ENCODE measurements at places on chromosomes 1 and 21.

DNA sequence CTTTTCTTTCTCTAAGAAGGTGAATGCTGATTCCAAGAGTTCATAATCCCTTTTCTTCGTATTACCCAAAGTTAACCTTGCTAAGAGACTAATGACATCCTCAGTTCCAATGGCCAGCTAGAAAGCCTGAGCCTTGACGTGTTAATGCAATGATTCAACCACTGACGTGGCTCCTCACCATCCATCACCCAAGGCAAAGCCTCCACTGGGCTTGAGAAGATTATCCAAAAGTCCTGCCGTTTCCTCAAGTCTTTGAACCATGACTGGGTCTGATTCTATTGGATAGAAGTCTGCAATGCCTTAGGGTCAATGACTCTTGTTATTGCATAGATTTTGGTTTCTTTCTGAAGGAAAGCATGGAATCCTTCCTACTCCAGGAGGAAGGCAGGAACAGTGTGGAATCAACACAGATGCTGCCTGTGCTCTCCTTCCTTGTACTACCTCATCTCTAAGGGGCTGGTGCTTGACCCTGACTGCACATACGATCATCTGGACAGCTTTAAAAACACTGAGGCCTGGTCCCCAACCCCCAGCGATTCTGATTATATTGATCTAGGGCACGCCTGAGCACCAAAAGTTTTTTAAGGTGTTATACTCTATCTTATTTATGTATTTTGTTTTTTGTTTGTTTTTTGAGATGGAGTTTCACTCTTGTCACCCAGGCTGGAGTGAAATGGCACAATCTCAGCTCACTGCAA, 69.3 kb upstream of the ANGPTL1 start:
- DNase-seq, result no peak

GRCh38 chr1:230892018-230892491, 23.7 kb upstream of the C1orf198 start:
- no peak for DNase-seq

DNA sequence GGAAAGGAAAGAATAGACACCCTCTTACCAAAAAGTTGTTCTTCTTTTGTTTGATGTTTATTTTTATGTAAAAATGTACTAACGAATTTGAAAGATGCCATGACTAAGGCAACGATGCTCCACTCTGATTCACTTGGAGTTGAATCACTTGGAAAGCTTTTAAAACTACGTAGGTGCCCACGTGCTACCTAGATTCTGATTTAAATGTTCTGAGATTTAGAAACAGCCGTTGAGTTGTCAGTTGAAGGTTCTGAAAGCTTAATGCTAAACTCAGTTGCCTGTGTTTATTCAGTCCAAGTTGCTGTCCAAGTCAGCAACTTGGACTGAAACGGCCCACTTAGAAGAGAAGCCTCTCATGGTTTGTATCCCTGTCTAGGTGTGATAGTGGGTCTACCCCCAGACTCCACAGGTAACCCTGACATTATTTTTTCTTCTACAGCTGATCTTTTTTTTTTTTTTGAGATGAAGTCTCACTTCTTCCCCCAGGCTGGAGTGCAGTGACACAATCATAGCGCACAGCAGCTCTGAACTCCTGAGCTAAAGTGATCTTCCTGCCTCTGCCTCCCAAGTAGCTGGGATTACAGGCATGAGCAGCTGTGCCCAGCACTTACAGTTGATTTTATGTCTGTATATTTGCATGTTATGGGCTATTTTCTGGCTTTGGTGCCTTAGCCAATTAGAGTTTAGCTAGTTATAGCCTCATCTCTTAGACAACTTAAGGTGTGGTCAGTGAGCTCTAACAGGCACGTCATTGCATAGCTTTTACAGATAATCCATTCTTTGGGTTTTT, 1.4 kb upstream of the VAMP4 start:
- no peak for DNase-seq

- DNase-seq, result no peak
Observed at GRCh38 chr1:93577536-93578432, 103.9 kb downstream of the BCAR3 start.

DNA sequence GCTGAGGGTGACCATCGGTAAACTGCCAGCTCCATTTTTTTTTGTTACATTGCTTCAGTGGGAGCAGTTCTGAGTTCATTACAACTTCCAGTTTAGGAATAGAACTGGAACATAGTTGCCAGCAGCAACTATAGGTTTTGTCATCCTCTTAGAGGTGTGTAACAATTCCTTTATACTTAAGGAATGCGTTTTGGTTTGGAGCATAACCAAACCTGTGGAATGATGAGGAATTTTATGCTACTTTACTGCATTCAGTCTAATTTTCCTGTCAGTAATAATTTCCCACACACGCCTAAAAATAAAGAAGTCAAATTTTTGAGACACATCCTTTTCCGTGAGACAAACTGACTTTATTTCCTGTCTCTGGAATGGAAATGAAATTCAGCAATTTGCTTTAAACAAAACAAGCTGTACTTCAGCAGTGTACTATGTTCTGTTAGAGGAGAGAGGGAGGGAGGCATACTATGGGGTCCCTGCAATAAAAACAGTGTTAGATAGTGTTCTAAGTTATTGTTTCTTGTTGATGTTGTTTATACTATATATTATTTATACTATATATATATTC, 4.8 kb upstream of the AMPD1 start:
- DNase-seq, result no peak

DNA sequence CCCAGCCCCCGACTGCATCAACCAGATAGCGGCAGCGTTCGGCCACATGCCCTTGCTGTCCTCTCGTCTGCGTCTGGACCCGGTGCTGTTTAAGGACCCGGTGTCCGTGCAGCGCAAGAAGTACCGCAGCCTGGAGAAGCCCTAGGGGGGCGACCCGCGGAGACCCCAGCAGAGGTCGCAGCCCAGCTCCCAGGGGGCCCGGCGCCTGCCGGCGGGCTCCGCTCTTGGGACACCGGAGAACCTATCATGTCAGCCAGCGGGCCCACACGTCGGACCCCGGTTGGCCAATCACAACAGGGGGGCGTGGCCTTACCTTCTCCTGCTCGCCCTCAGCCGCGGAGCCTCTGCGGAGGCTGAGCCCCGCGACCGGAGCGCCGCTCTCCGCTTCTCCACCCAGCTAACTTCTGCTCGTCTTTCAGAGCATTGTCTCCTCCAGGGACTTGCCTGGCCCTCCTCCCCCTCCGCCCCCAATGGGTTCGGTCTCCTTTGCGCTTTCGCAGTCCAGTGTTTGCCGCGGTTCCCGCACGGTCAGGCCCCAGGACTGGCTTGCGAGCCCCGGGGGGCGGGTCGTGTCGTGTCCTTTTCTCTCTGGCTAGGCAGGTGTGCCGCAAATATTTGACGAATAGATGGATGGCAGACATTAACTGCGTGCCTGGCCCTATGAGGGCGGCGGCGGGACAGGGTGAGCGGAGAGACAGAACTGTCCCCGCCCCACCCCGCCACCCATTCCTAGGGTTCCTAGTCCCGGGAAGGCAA, 10.5 kb downstream of the SLC30A2 start:
- DNase-seq, result peak; percentile 87

GRCh38 chr1:67766141-67766978, 66.9 kb downstream of the GNG12 start:
- DNase-seq, result no peak
